ENCODE measurements at places on chromosomes 5 and 9. TPM values are rescaled to one million over a fixed set of nuclear protein-coding genes. Genes with fewer than 3 reads are reported as not detected.

DNA sequence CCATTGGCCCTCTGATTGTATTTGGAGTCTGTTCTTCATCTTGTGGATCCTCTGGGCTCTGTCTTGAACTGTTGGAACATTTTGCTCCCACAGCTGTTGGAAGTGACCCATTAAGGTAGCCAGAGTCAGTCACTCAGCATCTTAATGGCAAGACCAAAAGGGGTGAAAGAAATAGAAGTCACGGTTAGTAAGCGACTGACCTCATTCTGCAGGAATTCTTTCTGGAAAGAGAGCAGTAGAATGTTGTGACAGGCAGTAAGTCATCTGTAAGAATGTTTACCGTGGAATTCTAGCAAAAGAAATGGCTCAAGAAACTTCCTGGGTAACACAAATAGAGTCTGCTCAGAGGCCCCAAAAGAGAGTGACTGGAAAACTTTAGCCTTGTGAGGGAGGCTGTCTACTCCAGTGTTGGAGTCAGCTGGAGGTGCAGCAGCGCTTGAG lies 28.6 kb upstream of the TNC start:
- no peak overlapping the region for H3K4me3 ChIP-seq
- no peaks in the 10 kb centered on the region for H3K4me1 ChIP-seq
- no peaks in the 10 kb centered on the region for H3K27me3 ChIP-seq
- H3K27ac ChIP-seq = no peak overlapping the region

PCDHGA10 gene
- total RNA-seq = 0.35 TPM

GLDC gene
- not detected for total RNA-seq

- H3K27ac ChIP-seq = no peak overlapping the region
- DNase-seq = no peak
- H3K4me1 ChIP-seq = no peaks in the 10 kb centered on the region
- no peaks in the 10 kb centered on the region for H3K36me3 ChIP-seq
Observed at GRCh38 chr9:19787672-19788071, 1.2 kb downstream of the SLC24A2 start.

GRCh38 chr5:33401482-33402390 lies 39.0 kb upstream of the TARS1 start:
- no peaks in the 10 kb centered on the region for H3K36me3 ChIP-seq
- DNase-seq = no peak
- H3K27ac ChIP-seq = no peak overlapping the region
- H3K4me3 ChIP-seq = no peak overlapping the region
